Stimulated activated effector memory CD8-positive, alpha-beta T cell treated with anti-CD3 and anti-CD28 coated beads, Interleukin-12 subunit alpha, Interleukin-12 subunit beta, amount 100 ng/mL, for 72 hours (primary cell): ENCODE measurements at places on chromosomes 5 and 9.
A peak's percentile ranks its signal among the peaks of the same experiment; 100 is the strongest.

DNA sequence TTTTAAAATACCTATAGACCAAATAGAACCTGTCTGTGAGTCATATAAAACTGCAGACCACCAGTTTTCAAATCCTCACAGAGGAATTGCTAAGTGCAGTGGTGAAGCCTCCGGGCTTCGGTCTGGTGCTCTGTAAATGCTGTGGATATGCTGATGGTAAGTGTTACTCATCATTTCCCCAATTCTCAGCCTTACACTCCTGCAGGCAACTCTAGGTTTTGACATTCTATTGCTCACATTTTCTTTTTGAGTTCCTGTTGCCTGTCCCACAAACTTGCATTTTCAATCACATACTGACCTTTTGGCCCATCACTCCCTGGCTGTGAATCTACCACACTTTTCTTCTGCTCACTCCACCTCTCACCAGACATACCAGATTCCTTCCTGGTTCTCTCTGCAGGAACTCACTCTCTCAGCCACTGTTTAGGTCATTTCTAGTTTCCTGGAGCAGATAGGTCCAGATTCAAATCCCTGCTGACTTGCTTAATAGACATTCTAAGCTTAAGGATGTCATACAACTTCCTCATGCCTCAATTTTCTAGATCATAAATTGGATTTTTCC, 192.9 kb downstream of the RAB3C start:
- DNase-seq: no peak

DNA sequence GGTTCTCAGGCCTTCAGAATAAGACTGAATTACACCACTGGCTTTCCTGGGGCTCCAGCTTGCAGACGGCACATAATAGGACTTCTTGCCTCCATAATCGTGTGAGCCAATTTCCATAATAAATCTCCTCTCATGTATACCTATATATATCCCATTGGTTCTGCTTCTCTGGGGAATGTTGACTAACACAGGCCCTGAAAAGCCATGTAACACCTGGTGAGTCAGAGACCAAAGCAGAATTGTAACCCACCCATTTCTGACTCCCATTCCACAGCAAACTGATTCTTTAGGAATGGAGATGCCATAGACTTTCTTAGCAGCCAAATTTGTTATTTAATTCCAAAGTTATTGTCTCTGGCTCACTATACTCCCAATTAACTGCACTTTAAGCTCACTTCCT, 85.4 kb upstream of the AGXT2 start:
- no peak for DNase-seq

- no peak for DNase-seq
Observed at GRCh38 chr5:163248333-163248732, 189.1 kb upstream of the CCNG1 start.

GRCh38 chr5:174108745-174109144, 63.2 kb downstream of the NSG2 start:
- DNase-seq: no peak

DNA sequence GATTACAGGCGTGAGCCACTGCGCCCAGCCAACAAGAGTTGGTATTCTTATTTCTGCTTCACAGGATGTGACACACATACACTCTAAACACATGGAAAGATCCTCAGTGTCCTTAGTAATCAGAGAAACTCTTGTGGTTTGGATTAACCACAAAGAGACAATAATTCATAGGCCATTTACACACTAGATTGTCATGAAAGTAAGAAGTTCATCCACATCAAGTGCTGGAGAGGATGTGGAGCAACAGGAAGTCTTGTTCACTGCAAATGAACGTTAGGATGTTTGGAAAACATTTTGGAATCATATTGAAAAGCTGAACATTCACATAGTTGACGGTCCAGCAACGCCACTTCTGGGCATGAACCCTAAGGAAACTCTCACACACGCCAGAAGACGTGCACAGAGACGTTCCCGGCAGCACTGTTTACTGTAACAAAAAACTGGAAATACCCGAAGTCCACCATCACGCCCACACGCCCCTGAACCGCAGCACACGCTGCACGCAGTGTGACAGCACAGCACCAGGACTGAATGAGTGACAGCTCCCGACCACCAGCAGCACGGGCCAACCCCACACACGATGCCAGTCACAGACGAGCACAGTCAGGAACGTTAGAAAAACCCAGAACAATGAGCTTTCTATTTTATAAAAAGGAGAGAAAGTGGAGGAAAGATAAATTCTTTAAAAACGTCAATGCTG, 87.6 kb downstream of the COL23A1 start:
- DNase-seq: no peak

DNA sequence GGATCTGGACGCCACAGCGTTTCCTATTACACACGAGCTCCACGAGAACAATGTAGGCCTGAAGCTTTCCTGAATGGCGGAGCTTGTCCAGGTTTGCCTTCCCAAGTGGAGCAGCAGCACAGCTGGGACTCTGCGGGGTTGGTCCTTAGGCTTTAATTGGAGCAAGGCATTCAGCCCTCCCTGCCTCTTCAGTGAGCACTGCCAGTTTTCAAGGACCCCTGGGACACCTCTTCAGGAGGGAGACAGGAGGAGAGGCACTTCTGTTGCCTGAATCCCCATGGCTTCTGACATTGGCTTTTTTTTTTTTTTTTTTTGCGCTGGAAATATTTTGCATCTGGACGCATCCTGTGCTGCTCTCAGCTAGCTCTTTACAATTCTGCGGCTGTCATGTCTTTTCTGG, 179.4 kb downstream of the SEMA6A start:
- no peak for DNase-seq

- no peak for DNase-seq
Observed at GRCh38 chr9:92147852-92148180, 32.6 kb upstream of the SPTLC1 start.

GRCh38 chr9:77433675-77434445, 214.3 kb downstream of the GNA14 start:
- DNase-seq: peak; percentile 6

GRCh38 chr9:7088611-7089010, 330.8 kb downstream of the KDM4C start:
- DNase-seq: no peak

- DNase-seq: no peak
Observed at GRCh38 chr9:130965680-130966079, 26.6 kb upstream of the FIBCD1 start.

- no peak for DNase-seq
Observed at GRCh38 chr5:126358525-126358924, 64.7 kb upstream of the GRAMD2B start.

DNA sequence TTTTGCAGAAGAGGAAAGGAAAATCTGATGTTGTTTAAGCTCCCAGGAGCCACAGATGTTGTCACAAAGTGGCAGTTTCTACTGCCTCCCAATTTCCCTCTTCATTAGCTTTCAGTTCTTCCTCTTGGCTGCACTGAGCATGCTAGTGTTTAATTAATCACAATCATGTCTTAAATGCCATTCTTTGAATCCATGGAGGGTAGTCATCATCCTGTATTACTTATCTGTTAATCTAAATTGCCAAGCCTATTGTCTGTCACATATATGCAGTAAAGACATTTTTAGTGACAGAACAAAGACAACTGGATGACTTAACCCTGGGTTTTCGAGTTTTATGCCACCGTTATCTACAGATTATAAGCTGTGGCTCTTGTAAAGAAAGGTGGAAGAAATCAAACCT, 14.7 kb downstream of the KLHL9 start:
- DNase-seq: no peak

- peak; percentile 14 for DNase-seq
Observed at GRCh38 chr9:91500509-91501014, 76.9 kb upstream of the NFIL3 start.

GRCh38 chr9:8754751-8755150, 955.2 kb upstream of the DMAC1 start:
- DNase-seq: no peak

DNA sequence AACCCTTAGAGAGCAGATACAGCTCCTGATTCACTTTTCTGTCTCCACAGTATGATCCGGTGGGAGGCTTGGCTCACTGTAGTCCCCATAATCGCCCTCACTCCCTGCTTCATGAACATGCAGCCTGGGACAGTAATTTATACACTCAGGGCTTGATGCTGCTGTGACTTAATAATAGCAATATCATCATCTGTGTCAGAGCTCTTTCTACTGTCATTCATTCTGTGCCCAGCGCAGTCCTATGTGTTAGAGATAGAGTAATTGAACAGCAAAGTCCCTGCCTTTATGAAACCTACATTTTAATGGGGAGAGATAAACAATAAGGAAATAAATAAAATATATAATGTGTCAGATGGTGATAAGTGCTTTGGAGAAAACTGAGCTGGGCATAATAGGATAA, 2.8 kb upstream of the HEMGN start:
- no peak for DNase-seq

GRCh38 chr5:162289489-162289888, 221.9 kb downstream of the GABRG2 start:
- no peak for DNase-seq

- no peak for DNase-seq
Observed at GRCh38 chr9:16458696-16459420, 411.6 kb downstream of the BNC2 start.

GRCh38 chr5:137393196-137393993, 105.7 kb downstream of the SPOCK1 start:
- no peak for DNase-seq

GRCh38 chr5:111968459-111968858, 211.5 kb upstream of the NREP start:
- no peak for DNase-seq

DNA sequence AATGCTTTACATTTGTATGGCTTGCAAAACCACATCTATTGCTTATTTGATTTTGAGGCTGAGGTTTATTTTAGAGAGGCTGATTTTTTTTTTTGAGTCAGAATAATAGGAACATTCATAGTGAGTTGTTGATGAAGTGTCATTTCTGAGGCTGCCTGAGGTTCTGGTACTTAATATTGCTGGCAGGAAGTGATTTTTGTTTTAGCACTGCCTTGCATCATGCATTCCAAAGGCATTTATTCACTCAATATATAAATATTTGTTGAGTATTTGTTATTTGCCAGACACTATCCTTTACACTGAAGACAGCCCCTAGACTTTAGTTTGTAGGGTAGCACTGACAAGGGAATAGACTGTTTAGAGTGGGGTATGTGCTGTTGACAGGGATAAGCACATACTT, 2.7 kb downstream of the RNF20 start:
- no peak for DNase-seq

DNA sequence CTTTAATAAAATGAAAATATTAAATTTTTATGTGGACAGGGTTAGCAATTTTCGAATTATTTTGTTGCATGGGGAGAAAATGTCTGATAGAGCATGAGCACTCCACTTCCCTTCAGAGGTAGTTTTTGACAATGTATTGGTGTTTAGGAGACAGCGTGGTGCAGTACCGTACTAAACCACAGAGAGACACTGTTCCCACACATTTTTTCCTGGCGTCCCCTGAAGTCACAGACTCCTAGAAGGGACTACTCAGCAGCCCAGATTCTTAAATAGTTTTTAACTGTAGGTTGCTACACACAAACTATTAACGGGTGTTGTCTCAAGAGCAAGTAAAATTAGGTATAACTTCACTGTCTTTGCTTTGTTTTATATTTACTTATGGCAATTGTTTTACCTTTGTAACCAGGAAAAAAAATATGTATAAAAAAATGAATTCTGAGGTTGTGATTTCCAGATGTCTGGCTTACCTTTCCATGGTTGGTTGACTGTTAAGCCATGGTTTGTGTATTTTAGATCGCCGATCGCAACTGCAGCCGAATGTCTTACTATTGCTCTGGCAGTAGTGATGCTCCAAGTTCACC, 171.2 kb downstream of the DOCK8 start:
- no peak for DNase-seq

DNA sequence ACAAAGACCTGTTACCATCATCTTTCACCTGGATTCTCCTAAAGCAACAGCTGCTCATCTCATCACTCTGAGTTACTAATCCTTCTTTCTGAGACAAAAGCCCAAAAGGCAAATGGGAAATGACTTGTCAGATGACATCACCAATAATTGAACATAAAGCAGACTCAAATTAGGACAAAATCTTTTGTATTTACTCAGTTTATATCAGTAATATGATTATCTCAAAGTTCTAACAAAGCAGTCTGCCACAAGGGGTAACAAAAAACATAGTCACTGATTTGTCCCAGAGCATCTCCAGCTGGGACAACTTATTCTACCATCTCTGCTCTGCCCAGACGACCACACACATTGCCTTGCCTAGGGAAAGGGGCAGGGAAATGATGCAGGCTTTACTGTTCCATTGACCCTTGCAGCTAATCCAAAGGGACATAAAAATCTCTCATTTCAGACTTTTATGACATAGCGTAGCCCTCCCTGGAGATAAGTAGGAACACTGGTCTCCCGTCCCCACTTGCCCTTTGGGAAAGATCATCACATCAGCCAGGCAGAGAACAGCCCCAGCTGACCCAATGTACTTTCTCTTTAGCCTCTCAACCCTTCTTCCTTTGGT, 249.5 kb upstream of the PTGER4 start:
- DNase-seq: no peak

- DNase-seq: no peak
Observed at GRCh38 chr9:73081979-73082657, 69.5 kb upstream of the ANXA1 start.

DNA sequence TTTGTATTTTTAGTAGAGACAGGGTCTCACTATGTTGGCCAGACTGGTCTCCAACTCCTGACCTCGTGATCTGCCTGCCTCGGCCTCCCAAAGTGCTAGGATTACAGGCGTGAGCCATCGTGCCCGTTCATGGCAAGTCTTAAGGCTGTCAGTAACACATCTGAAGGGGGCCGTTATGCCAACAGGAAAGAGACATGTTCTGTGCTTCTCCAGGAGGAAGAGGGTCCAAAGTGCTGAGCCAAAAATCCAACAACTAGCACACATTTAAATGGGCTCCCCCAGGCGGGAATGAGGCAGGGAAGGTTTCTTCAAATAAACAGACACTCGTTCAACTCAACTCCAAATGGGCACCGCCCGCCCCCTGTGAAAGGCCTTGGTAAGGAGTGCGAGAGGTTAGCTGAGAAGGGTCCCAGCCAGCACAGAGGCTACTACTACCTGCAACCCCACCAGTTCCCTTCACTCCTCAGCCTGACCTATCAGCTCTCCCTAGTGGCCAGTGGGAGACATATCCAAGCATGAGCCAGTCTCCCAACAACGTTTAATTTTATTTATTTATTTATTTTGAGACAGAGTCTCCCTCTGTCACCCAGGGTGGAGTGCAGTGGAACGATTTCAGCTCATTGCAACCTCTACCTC, 84.1 kb upstream of the DMRT1 start:
- DNase-seq: no peak

GRCh38 chr5:158874343-158874742, 225.4 kb downstream of the EBF1 start:
- no peak for DNase-seq

DNA sequence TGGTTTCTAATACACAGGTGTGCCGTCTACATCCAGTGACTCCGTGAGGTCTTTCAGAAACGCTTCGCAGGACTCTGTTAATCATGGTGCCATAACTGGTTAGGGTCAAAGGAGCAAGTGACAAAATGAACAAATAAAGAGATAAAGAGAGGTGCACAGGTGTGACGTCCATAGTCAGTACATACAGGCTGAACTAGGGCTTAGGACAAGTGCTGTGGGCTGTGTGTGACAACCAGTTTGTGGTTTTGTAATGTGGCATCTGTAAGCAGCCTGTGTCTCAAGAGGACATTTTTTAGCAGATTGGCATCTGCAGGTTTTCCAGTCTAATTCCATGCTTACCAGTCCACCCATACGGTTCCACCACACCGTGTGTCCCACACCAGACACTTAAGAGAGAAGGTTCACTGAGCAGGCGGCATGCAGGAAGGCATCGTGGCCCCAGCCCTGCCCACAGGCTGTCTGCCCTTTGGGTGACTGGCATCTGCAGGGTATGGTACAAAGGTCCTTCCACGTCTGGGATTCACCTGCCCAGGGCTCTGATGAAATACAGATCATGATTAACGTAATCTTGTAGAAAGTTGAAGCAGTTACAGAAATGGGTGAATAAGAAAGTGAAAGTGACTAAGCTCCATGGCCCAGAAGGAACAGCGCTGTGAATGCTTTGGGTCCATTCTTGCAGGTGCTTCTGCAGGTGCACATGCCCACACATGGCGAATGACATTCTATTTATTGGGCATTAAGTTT, 26.9 kb downstream of the SRD5A1 start:
- DNase-seq: no peak
